Effector memory CD4-positive, alpha-beta T cell (primary cell): ENCODE measurements at places on chromosomes 16 and 17.
A peak's percentile ranks its signal among the peaks of the same experiment; 100 is the strongest.

GRCh38 chr17:40678902-40679522 lies 14.0 kb upstream of the KRT222 start:
- no peak for DNase-seq
- no peak overlapping the region for H3K27ac ChIP-seq
- H3K4me1 ChIP-seq, result no peaks in the 10 kb centered on the region
- H3K4me3 ChIP-seq, result no peak overlapping the region

- no peak overlapping the region for H3K4me3 ChIP-seq
- no peaks in the 10 kb centered on the region for H3K27me3 ChIP-seq
- H3K36me3 ChIP-seq, result no peaks in the 10 kb centered on the region
- DNase-seq, result no peak
These were observed 59.7 kb upstream of the DHX40 start for GRCh38 chr17:59505610-59506276.

- no peaks in the 10 kb centered on the region for H3K36me3 ChIP-seq
- no peak overlapping the region for H3K4me3 ChIP-seq
- DNase-seq, result no peak
These were observed 162.8 kb downstream of the IRF8 start for GRCh38 chr16:86061721-86062120.

DNA sequence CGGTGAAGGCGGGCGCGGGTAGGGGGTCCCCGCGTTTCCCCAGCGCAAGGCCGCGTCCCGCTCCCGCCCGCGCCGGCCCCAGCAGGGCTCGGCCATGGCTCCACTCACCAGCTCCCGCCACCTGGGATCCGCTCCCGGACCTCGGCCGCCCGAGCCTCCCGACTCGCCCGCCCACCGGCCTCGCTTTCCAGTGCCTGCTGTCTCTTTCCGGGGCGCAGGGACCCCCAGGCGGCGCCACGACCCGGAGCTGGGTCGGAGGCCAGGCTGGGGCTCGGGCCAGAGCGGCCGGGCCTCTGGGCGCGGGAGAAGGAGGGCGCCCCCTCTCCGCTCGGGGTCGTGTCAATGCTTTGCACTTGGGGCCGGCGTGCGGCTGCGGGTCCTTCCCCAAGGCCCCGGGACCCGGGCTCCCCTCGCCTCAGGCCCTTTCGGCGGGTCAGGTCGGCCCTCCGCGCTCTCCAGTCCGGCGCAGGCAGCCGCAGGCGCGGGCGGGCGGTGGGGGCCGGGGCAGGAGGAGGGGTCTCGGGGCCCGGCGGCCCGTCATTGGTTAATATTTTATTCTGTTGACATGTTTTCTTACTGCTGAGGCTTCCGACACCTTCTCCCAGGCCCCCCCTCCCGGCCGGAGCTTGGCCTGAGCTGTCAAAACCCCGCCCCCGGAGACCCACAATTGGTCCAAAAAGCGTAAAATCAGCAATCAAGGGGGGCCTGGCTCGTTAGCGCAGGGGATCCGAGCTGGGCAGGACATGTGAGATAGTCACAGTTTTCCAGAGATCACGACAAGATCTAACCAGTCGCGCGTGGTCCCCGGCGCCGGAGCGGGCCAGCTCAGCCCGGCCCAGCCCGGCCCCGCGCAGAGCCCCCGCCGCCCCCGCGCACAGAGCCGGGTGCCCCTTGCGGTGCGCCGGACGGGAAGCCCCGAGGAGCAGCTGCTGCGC lies at the start of gene TBX2:
TSS of gene TBX2 (plus strand) at position 713 of the 935 bp plus-strand sequence. CDS start 334 bp downstream, outside the sequence.
- peaks cover 58% of the 10 kb centered on the region for H3K4me1 ChIP-seq
- DNase-seq, result no peak
- no peak within 1 kb of the TSS for H3K27ac ChIP-seq
- peaks cover 71% of the 10 kb centered on the region for H3K27me3 ChIP-seq
- no peaks in the 10 kb centered on the region for H3K36me3 ChIP-seq

- DNase-seq, result no peak
- H3K4me3 ChIP-seq, result no peak overlapping the region
- H3K27me3 ChIP-seq, result no peaks in the 10 kb centered on the region
- no peaks in the 10 kb centered on the region for H3K4me1 ChIP-seq
- no peaks in the 10 kb centered on the region for H3K36me3 ChIP-seq
These were observed 15.4 kb downstream of the GPT2 start for GRCh38 chr16:46899443-46900143.

- DNase-seq, result no peak
- H3K27ac ChIP-seq, result no peak overlapping the region
- H3K4me3 ChIP-seq, result no peak overlapping the region
These were observed 14.2 kb upstream of the SEC14L1 start for GRCh38 chr17:77126519-77126918.

GRCh38 chr17:21129023-21129681 lies 2.4 kb downstream of the DHRS7B start:
- H3K4me3 ChIP-seq, result no peak overlapping the region
- H3K4me1 ChIP-seq, result peaks cover 12% of the 10 kb centered on the region
- H3K36me3 ChIP-seq, result no peaks in the 10 kb centered on the region
- no peak overlapping the region for H3K27ac ChIP-seq
- no peaks in the 10 kb centered on the region for H3K27me3 ChIP-seq

DNA sequence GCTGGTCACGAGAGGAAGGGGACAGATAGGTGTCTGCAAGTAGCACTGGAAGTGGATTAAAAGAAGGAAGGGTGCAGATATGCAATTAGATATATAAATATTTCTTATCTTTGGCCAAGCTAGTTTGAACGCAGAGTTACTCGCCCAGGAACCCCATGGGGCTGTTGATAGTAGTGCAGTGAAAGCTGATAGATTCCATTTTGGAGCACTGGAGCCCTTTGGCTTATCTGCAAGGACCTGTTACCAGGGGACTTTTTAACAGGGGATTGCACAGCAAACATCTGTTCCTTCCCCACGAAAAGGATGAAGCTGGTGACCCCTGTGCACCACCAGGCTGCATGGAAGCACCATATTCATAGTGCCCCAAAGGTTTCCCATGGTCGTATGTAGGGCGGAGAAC lies 218.7 kb downstream of the SHISA9 start:
- H3K36me3 ChIP-seq, result no peaks in the 10 kb centered on the region
- no peak overlapping the region for H3K4me3 ChIP-seq
- DNase-seq, result no peak

DNA sequence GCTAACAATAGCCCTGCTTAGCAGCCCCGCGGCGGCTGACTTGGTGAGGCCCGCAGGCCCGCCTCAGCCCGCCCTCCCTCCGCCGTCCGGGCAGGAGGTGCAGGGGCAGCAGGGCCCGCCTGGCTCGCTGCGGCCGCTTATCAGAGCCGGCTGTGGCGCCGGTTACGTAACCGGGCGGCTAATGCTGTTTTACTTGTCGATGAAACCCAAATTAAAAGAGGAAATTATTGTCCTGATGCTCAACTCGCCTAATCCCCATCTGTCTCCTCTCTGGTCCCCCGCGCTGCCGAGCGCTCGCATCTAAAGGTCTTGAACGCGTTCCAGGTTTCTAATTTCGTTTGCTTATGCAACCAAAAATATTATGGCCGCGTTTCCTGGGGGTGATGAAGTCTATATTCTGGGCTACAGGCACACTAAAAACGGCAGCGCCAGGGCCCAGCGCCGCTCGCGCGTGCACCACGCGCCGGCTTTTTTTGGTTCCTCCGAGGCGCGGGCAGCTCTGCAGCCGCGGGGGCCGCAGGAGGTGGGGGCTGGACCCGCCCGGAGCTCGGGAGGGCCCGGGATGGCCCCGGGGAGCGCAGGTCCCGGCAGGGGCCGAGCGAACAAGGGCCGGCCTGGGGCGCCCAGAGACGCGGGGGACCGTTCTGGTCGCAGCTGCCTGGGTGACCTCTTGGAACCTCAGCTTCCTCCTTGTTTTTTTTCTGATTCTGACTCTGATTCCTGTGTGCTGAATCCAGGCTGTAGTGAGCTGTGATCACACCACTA lies 65.2 kb upstream of the TOB1 start:
- H3K27me3 ChIP-seq, result no peaks in the 10 kb centered on the region
- peak overlapping the region; percentile 49 for H3K4me3 ChIP-seq
- H3K4me1 ChIP-seq, result peaks cover 21% of the 10 kb centered on the region
- H3K36me3 ChIP-seq, result no peaks in the 10 kb centered on the region
- no peak for DNase-seq

DNA sequence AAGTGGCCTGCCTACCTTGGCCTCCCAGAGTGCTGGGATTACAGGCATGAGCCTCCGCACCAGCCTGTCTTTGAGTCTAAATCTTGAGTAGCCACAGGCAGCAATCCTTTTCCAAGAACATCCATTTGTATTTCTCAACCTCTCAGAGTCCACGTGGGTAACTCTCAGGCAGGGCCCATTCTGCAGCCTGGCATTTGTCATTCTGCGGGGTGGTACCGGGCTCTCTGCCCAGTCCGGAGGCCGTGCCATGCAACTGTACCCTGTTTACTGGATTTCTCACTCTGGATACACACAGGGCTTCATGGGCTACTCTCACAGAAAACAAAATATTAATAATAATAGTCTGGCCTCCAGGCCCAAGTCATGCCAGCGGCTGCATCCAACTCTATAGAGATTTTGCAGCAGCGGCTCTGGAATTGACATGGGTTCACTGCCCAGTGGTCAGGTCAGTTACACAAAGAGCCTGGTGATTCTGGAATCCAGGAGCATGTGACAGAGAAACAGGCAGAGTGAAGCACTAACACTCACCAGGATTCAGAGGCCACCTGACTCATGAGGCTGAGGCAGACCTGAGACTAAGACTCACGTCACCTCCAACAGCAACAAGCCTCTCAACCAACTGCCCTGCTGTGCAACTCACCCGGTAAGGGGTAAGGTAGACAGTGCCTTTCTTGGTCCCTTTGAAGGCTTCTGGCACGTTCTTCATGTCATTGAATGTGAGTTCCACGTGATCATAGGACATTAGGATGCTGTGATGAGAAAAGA lies 4.0 kb downstream of the WBP2 start:
- no peak overlapping the region for H3K27ac ChIP-seq
- no peak for DNase-seq
- peaks cover 18% of the 10 kb centered on the region for H3K4me1 ChIP-seq
- H3K36me3 ChIP-seq, result peaks cover 56% of the 10 kb centered on the region
- no peaks in the 10 kb centered on the region for H3K27me3 ChIP-seq

GRCh38 chr16:53358884-53359283 lies 75.4 kb upstream of the RBL2 start:
- H3K27ac ChIP-seq, result no peak overlapping the region
- H3K27me3 ChIP-seq, result no peaks in the 10 kb centered on the region
- H3K4me3 ChIP-seq, result no peak overlapping the region
- DNase-seq, result no peak

- no peak overlapping the region for H3K27ac ChIP-seq
- H3K4me1 ChIP-seq, result no peaks in the 10 kb centered on the region
- H3K27me3 ChIP-seq, result no peaks in the 10 kb centered on the region
- H3K4me3 ChIP-seq, result no peak overlapping the region
- H3K36me3 ChIP-seq, result no peaks in the 10 kb centered on the region
- DNase-seq, result no peak
These were observed 110.6 kb upstream of the SHISA6 start for GRCh38 chr17:11130367-11130766.

DNA sequence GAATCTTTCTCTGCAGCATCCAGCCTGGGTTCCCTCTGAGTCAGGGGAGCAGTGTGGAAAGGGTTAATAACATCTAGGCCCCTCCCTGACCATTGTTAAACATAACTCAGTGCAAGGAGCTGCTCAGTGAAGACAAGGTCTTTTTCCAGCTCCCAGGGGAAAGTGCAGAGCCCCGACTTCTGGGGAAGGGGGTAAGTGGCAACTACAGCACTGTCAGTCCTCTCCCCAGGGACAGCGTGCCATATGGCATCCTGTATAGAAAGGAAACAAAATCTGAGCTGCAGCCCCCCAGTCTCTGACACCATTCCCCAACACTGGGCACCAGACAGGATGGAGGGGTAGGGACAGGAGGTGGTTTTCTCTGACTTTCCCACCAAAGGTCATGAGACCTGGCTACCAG lies 7.8 kb downstream of the MRPL27 start:
- DNase-seq, result no peak
- H3K4me3 ChIP-seq, result no peak overlapping the region
- H3K27ac ChIP-seq, result no peak overlapping the region
- H3K4me1 ChIP-seq, result peaks cover 4% of the 10 kb centered on the region

GRCh38 chr16:14187517-14188338 lies 116.6 kb downstream of the MRTFB start:
- H3K4me3 ChIP-seq, result no peak overlapping the region
- no peaks in the 10 kb centered on the region for H3K36me3 ChIP-seq
- H3K27ac ChIP-seq, result no peak overlapping the region
- no peaks in the 10 kb centered on the region for H3K27me3 ChIP-seq

DNA sequence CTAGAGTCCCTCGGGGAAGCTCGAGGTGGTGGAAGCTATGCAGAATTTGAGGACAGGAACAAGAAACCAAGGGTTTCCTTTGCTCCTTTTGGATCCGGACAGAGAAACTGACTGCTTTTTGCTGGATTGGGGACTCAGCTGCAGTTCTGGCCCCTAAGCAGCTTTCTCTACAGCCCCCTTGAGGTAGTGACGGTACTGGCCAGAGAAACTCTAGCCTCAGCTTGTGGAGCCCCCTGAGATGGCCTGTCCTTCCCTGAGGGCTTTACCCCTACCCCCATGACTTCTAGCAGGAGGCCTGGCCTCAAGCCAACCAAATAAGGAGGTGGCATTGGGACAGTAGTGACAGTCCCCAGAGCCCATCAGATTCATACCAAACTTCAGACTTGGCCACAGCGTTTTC lies 118.1 kb downstream of the IRX5 start:
- DNase-seq, result no peak
- no peak overlapping the region for H3K4me3 ChIP-seq
- H3K4me1 ChIP-seq, result no peaks in the 10 kb centered on the region
- no peaks in the 10 kb centered on the region for H3K27me3 ChIP-seq
- no peaks in the 10 kb centered on the region for H3K36me3 ChIP-seq
- H3K27ac ChIP-seq, result no peak overlapping the region

DNA sequence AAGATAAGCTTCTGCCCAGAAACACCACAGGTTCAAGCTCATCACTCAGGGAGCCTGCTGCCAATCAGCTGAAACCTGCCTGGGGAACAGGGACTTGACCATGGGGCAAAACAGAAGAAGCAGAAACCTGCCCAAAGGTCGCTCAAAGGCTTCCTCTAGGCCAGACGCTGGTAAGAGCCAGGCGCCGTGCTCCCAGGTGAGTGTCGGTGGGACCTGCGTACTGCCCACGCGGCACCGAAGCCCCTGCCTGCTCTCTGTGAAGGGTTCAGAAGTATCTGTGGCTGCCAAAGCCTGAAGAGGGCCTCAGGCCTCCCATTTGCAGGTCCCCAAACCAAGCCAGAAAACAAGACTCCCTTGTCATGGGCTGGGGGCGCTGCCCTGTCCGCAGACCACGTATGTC lies 10.4 kb downstream of the SGSH start:
- H3K27ac ChIP-seq, result no peak overlapping the region
- DNase-seq, result no peak
- H3K36me3 ChIP-seq, result peaks cover 63% of the 10 kb centered on the region
- no peaks in the 10 kb centered on the region for H3K4me1 ChIP-seq

DNA sequence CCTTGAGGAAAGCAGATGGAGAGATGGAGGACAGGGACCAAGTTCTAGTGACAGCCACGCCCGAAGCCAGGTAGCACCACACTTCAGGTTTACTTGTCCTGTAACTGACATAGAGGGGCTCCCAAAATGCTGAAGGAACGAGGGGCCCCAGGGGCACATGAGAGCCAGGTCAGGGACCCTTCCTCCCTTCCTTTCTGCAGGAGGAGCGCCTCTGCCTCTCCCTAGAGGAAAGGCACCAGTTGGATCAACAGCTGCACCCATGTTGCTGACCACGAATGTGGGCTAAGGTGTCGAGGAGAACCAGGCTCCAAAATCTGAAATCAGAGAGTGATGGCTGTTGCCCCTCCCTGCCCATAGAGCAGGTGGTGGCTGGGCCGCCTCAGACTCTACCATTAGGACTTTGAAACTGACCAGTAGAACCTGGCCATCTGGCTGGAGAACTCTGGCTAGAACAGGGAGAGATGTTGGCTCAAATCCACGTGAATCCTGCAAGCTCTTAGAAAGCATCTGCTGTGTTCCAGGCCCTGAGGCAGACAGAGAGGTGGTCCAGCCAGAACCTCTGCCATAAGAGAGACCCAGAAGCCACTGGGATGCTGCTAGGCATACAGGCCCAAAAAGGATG lies 218.8 kb downstream of the KATNIP start:
- no peak for DNase-seq
- H3K4me3 ChIP-seq, result no peak overlapping the region
- no peak overlapping the region for H3K27ac ChIP-seq
- no peaks in the 10 kb centered on the region for H3K4me1 ChIP-seq
